Stimulated activated CD4-positive, alpha-beta T cell treated with anti-CD3 and anti-CD28 coated beads, TNF-alpha, amount 100 ng/mL, for 4 hours (primary cell): ENCODE measurements at places on chromosomes 4 and X.
A peak's percentile ranks its signal among the peaks of the same experiment; 100 is the strongest.

- DNase-seq, result no peak
These were observed 300.1 kb upstream of the TRAM1L1 start for GRCh38 chr4:117385526-117385925.

- no peak for DNase-seq
These were observed 70.3 kb upstream of the DDX60 start for GRCh38 chr4:168388890-168389289.

DNA sequence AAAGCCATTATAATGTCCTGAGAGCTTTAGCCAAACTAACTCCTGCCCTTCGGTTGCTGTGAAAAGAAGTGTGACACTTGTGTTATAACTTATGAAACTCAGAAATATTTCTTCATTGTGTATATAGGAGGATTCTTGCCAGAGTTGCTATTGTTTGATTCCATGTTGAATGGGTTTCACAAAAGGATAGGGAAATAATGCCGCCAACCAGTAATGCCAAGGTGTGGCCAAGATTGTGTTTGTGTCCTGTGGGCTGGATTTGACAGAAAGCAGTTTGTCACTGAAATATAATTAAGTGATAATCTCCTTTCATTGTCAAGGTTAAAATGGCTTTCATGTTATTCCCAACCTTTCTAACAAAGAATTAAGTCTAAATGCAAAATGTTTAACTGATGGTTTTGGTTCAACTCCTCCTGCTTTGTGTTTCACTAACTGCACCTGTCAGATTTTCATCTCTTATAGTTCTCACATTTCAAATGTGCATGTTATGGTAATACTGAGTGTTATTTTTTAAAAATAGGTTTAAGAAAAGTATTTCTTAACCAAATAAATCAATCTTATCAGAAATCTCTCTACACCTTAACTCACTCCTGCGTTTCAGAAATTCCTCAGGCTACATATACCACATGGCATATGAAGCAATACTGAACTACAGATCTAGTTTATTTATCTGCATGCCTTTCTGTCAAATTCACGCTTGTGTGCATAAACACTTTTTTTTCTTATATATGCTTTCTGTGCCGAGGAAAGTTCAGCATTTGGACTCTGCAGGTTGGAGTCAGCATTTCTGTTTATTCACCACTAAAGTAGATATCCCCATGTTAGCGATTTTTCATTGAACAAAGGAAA lies at the start of gene CLDN22:
Gene CLDN22 (minus strand): TSS at position 66 of the 849 bp plus-strand sequence. CDS start 58 bp downstream, at position 8.
- DNase-seq, result no peak

DNA sequence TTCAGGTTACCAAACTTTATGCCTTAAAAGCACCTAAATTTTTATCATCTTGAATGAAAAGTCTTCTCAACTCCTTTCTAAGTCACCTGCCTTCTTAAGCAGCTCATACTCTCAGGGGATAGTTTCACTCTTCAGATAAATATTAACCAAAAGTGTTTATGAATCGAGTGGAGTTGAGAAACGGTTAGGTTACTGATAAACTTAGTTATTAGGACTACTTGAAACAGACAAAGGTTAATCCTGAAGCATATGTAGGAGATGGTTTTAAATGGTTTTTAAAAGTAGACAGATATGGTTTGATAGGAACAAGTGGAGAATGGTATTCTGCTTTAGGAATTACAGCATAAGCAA lies 32.8 kb downstream of the CLDN22 start:
- no peak for DNase-seq

GRCh38 chrX:8306291-8306925 lies 135.3 kb upstream of the VCX2 start:
- no peak for DNase-seq

DNA sequence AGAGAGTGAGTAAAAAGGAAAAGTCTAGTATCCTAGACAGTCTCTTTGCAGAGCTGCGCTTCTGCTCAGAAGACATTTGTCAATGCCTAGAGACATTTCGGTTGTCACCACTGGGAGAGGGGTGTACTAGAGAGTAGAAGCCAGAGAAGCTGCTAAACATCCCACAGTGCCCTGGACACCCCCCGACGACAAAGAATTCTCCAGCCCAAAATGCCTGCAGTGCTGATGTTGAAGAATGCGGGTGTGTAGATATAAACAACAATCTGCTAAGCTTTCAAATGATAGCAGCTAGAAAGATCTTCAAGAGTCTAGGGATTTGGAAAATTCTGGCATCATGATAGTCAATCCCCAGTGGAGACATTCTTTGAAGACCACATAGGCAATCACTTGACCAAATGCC lies 90.1 kb downstream of the PALLD start:
- DNase-seq, result no peak

DNA sequence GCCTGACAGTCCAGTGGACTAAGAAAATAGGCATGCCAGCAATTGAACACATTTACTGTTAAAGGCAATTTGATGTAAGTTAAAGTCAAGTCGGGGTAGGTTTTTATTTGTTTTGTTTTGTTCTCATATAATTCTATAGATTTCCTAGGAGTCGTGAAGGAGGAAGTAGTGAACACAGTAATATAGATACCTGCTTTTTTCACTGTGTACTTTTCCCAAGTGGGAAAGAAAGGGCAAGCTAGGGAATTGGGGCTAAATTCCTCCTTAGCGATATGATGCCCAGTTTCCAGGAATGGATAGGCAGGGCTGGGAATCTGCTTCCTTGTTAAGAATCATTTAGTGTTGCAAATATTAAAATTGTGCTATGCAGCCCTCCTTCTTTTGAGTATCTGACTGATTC lies 271.0 kb downstream of the ARHGAP24 start:
- DNase-seq, result no peak

GRCh38 chr4:26609868-26610267 lies 26.0 kb downstream of the TBC1D19 start:
- no peak for DNase-seq

- DNase-seq, result no peak
These were observed 14.9 kb upstream of the MAB21L2 start for GRCh38 chr4:150567070-150567469.

- DNase-seq, result no peak
These were observed 1774.8 kb downstream of the ARAP2 start for GRCh38 chr4:34469516-34469915.

GRCh38 chr4:41745292-41746024 lies 3.1 kb downstream of the PHOX2B start:
- no peak for DNase-seq

- DNase-seq, result no peak
These were observed 24.6 kb upstream of the ANTXR2 start for GRCh38 chr4:80097400-80098177.

DNA sequence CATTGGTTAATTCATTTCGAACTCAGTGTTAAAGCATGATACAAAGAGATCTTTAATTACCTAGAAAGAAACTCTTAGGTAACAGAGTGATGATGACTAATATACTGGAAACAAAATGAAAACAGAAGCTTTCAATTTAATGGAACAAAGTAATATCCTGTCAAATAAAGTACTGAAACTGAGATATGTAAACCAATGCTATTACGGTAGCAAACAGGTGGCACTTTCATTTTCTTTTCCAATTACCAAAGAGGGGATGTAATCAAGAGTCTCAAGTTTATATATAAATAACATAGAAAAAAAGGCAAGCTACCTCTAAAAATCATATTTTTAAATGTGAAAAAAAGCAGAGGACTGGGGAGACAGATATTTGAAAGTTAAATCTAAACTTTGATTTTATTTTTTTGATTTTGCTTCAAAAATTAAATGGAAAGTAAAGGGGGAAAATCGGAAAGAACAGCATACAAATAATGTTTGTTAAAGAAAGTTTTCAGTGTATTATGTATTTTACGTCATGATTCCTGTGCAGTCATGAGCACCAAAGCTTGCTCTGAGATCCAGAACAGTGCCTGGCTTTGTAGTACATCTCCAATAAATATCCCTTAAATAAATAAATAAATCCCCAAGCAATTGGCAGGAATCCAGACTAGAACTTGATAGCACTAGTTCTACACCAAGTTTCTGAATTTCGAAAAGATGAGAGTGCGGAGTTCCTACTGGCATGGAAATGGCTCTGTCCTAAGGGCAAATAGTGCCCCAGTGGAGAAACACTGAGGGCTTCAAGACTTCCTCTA lies 25.0 kb upstream of the RAPGEF2 start:
- DNase-seq, result no peak

DNA sequence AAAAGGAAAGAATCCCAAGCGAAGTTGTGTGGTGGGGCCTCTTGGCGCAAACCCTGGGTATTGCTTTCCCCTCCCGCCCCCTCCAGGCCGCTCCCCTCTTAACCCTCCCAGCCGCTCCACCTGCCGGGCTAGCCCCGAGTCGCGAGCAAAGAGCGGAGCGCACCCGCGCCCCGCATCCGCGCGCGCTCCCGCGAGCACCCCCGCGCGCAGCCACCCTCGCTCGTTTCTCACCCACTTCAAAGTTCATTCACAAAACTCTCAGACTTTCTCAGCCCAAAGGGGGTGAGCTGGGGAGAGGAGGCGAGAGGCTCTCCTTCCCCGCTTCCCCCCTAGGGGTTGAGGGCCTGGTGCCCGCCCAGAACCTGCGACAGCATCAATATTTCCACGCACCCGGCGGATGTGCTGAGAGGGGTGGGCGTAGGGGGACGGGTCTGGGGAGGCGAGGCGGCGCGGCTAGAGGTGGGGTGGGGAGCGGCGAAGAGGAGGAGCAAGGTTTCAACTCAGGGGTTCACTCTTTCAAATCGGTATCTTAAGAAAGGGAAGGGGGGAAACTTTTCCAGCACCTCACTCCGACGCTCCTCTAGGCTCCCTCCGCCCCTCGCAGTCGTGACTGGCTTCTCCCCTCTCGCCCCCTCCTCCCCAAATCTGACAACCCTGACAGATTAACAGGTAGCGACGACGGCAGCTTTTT lies 1.8 kb downstream of the MAML3 start:
- DNase-seq, result peak; percentile 87

DNA sequence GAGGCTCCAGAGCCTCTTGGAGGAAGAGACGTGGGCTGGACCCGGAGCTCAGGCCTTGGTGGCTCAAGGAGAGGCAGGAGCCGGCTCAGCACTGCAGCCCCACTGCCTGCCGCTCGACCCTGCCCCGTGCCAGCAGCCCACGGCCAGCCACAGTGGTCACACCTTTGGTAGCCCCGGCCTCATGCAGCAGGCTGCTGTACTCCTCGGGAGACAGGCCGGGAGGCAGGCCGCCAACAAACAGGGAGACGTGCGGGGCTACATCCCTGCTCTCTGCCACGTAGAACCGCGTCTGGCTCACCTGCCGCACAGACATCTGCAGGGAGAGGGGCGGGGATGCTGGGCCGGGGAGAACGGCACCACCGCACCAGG lies 7.6 kb downstream of the DGKQ start:
- DNase-seq, result no peak

GRCh38 chr4:5125321-5125720 lies 74.0 kb downstream of the STK32B start:
- DNase-seq, result no peak

DNA sequence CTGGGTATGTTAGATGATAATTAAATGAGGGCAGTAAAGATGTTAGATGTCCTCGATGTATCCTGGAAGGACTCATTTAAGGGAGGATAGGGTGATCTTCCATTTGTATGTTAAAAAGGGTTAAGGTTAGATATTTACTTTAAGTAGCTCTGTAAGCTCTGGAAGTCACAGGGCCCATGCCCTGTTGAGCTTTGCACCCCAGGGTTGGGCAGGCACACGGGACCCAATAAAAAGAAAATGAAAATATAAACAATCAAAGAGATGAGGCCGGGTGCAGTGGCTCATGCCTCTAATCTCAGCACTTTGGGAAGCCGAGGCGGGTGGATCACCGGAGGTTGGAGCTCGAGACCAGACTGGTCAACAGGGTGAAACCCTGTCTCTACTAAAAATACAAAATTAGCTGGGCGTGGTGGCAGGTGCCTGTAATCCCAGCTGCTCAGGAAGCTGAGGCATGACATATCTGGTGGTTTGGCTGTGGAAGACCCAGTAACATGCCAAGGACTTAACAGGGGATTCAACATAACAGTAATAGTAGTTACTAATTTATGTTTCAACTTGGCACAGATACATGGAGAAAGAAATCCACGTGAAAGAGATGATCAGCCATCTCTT lies 16.9 kb upstream of the PHEX start:
- no peak for DNase-seq

DNA sequence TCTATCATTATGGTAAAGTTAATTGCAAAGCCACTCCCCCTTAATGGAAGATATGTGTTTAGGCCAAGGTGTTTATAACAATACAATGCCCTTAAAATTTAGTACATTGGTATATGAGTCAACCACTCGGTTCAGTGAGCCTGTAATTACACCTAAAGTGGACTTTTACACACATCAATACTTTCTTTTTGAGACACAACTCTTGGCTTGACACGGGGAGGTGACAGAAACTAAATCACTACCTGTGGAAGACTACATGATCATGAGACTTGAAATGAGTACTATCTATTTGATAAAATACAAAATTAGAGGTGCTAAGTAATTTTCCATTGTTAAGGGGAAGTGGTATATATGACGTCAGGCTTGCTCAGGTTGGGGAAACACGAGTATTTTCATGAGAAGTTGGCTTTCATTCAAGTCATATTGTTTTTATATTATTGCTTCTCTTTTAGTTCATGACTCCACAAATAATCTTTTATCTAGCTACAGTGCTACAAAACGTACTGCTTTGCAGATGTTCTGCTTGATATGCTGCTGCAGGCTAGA lies 918.3 kb downstream of the ARAP2 start:
- no peak for DNase-seq

DNA sequence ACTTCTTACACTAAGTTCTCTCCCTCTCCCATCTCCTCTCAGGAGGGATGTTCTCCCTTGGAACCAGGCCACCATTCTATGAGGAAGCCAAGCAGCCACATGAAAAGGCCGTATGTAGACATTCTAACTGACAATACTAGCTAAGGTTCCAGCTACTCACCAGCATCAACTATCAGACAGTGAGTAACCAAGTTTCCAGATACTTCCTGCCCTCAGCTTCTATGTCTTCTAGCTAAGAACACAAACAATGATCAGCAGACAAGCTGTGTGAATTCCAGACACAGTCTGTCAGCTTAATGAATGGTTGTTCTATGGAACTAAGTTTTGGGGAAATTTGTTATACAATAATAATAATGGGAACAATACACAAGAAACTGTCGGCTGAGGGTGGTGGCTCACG lies 50.8 kb downstream of the SMIM14 start:
- DNase-seq, result no peak

GRCh38 chr4:10047967-10048366 lies 26.7 kb upstream of the SLC2A9 start:
- DNase-seq, result no peak

DNA sequence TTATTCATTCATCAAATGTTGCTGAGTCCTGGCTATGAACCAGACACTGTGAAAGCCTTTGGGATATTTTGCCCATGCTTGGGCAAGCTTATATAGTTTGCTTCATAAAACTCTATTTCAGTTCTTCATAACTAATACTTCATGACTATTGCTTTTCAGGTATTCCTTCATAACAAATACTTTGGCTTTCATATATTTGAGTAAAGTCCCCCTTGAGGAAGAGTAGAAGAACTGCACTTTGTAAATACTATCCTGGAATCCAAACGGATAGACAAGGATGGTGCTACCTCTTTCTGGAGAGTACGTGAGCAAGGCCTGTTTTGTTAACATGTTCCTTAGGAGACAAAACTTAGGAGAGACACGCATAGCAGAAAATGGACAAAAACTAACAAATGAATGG lies 1.7 kb upstream of the AFP start:
- no peak for DNase-seq
